ENCODE measurements at places on chromosomes 7 and 10. TPM values are rescaled to one million over a fixed set of nuclear protein-coding genes. Genes with fewer than 3 reads are reported as not detected.

GPR85 gene
- 7.0 TPM for total RNA-seq

MPP7 gene
- total RNA-seq: 39.0 TPM

FAM25C gene
- total RNA-seq: not detected

TAF3 gene
- 4.6 TPM for total RNA-seq

DNAJC1 gene
- 67.7 TPM for total RNA-seq

GDF2 gene
- total RNA-seq: 1.7 TPM

DPYSL4 gene
- total RNA-seq: 1.2 TPM

TLX1 gene
- 3.4 TPM for total RNA-seq

NME8 gene
- total RNA-seq: not detected

PRSS37 gene
- total RNA-seq: 0.72 TPM

LIPN gene
- not detected for total RNA-seq

- peak; percentile 49 for DNase-seq
Measured at GRCh38 chr10:71278691-71279588, 40.1 kb upstream of the SLC29A3 start.

GRCh38 chr7:113810080-113810744 is 108.6 kb downstream of the PPP1R3A start:
- DNase-seq: no peak

- peak; percentile 33 for DNase-seq
Measured at GRCh38 chr7:86904949-86905834, 154.3 kb downstream of the ELAPOR2 start.

- DNase-seq: peak; percentile 88
Measured at GRCh38 chr10:77641788-77642397, 4.3 kb upstream of the KCNMA1 start.

GRCh38 chr10:72704117-72704516 is 12.2 kb downstream of the MCU start:
- DNase-seq: no peak

GRCh38 chr7:142925413-142925812 is 8.1 kb downstream of the TRPV5 start:
- no peak for DNase-seq

DNA sequence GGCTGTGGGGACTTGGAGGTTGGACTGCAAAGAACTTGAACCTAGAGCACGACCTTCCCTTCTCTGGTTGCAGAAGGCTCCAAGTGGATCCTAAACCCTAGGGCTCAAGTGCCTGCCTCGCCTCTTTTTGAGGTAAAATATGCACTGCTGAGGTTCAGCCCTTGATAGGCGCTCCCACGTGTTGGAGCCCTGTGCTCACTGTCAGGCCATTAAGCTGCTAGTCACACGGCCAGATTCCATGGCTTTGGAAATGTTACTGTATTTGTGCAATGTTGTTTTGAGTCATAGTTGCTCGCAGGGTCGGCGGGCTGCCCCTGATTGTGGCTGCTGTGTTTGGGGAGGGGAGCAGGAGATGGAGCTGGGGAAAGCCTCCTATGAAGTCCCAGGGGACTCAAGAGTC is 39.8 kb upstream of the PCBD1 start:
- no peak for DNase-seq

- DNase-seq: no peak
Measured at GRCh38 chr10:57825015-57825414, 442.7 kb downstream of the IPMK start.

- no peak for DNase-seq
Measured at GRCh38 chr10:132453470-132453861, 56.5 kb downstream of the PWWP2B start.

- peak; percentile 65 for DNase-seq
Measured at GRCh38 chr10:80646366-80646765, 108.7 kb downstream of the SH2D4B start.

- DNase-seq: no peak
Measured at GRCh38 chr10:42989481-42989921, 87.4 kb upstream of the RET start.

GRCh38 chr10:13526948-13527863 is 1.6 kb downstream of the BEND7 start:
- DNase-seq: peak; percentile 14

DNA sequence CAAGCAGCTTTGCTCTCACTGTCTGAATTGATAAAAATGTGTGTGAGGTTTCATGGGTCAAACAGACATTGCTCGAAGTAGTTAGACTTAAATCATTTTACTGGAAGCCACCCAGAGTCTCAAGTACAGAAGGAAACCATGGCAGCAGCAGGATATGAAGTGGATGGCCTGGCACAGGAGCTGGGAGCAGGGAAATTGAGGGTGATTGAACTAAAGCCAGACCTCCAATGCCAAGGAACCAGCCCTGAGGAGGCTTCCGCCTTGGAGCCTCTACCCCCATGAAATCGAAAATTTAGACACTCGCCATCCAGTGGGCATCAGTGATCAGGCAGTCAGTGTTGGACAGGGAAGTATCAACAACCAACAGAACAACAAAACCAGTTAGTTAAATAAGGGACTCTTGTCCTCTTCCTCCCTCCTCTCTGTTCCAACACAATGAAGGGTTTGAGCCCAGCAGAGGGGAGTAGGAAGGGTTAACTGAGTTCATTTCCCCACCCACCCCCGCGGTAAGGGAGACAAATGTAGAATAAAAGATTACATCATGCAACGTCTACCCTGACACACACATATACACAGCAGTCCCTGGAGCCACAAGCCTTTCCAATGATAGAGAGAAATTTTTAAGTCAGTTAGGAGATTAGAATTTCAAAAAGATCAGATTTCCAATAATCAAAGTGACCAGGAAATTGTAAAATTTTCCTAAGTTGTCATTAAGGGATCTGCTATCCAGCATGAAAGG is 156.3 kb downstream of the SLC16A9 start:
- DNase-seq: no peak

DNA sequence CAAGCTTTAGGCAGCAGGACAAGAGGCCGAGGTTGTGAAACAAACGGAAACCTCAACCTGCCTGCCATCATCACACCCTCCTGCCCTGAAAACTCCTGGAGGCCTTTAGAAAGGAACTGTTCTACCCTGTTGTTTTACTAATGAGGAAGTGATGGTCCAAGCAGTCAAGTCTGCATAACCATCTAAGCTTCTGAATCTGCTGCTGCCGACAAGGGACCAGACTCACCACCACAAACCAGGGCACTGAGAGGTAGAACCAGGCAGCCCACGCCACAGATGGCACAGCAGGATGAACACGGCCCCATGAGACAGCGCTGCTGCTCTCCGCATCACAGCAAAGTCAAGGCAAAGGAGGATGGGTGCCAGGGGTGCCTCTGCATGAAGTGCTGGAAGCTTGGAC is 209.4 kb downstream of the CELF2 start:
- no peak for DNase-seq

GRCh38 chr7:116862234-116862950 is at the start of gene CAPZA2:
Gene CAPZA2 (plus strand): TSS chr7:116862587. CDS start chr7:116862612, 25 bp downstream.
- peak; percentile 95 for DNase-seq

DNA sequence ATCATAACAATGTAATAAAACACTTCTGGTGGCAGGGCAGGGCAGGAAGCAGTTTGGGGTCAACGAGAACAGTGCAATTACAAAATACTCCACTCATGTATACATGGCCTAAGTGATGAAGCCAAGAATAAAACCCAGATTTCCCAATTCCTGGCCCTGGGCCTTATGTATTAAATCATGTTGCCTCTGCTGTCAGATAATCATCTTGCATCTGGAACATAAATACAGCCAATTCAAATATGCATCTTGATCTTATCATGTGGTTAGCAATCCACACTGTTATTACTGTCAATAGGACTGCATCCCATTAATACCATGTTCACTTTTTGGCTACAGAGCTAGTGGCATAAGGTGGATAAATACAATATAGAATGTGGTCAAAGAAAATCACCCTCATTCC is 186.5 kb upstream of the SLC25A13 start:
- peak; percentile 11 for DNase-seq

- no peak for DNase-seq
Measured at GRCh38 chr7:121187676-121188075, 141.1 kb upstream of the WNT16 start.

GRCh38 chr7:144384071-144384470 is 19.4 kb downstream of the NOBOX start:
- DNase-seq: no peak

DNA sequence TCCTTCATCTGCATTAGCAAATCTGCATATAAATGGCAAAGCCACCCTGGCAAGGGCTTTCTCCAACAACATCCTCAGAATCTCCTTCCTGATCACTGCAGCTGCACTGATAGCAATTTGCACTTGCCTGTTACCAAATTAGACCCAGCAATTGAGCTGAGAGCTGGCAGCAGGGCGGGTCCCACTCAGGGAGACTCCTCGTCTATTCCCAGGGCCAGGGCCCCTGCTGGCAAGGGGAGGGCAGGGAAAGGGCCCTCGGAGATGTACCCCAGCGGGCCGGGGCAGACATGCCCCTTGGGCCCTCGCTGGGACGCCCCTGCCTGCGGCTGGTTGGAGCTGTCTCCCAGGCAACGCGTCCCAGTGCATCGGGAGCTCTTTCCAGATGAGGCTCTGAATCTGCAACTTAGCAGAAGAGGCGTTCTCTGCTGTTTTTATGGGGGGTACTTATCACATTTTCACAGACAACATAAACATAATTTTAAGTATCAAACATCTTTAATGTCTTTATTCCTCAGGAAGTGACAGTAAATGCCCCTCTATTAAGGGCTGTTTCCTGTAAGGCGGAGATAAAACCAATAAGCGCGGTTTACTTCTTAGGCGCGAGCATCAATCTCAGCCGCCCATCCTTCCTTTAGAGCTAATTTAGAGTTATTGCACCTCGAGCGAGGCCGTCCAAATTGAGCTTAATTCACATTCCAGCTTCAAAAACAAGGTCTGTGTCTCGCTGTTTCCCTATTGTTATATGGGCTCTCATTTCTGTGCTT is 249.0 kb upstream of the PPP2R2D start:
- no peak for DNase-seq

DNA sequence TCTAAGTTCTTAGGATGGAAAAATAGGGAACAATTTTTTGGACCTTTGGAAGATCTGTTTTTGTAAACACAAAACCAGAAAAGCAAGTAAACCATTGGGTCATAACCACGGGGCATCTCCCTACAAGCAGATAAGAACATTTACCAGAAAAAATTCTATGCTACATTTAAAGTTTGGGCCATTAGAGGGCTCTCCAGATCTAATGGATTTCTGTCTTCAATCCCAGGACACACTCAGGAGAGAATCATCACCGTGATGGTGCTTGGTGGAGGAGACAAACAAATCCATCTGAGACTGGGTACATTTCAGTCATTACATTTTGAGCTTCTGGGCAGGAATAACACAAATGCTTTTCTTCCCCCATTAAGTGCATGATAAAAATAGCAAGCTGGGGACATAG is 178.4 kb upstream of the TARP start:
- peak; percentile 53 for DNase-seq

DNA sequence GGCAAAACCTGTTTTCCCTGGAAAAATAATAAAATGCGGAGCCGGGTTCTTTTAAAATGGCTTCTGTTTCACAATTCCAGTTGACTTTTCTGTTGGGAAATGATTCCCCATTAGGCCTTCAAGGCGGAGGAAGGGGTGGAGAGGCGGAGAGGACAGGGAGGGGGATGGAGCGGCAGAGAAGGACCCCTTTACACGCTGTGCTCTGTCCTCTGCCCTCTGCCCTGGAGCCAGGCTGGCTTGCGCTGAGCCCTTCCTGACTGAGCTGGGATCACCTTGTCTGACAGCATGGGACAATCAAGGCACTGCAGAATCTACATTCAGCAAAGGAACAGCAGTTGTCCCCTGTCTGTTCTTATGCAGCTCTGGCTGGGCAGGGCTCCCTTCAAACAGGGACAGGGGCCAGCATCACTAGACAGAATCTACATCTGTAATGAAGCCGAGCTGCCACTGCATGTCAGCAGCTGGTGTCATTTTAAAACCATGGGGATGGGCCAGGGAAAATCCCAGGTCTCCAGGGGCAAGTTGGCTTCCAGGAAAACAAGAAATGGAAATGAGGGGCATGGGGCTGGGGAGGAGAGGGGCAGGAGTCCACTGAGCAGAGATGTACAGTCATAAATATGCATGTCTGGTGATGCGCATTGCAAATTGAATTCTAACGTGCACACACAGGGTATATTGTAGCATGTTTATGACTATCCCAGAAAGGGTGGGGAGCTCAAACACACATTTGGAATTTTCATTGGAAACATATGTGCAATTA is 120.0 kb downstream of the MKX start:
- DNase-seq: no peak

Measured in umbilical cord (tissue), 2 donors.